Non-pigmented ciliary epithelial cell (primary cell): ENCODE measurements at places on chromosomes 16 and 17.

DNA sequence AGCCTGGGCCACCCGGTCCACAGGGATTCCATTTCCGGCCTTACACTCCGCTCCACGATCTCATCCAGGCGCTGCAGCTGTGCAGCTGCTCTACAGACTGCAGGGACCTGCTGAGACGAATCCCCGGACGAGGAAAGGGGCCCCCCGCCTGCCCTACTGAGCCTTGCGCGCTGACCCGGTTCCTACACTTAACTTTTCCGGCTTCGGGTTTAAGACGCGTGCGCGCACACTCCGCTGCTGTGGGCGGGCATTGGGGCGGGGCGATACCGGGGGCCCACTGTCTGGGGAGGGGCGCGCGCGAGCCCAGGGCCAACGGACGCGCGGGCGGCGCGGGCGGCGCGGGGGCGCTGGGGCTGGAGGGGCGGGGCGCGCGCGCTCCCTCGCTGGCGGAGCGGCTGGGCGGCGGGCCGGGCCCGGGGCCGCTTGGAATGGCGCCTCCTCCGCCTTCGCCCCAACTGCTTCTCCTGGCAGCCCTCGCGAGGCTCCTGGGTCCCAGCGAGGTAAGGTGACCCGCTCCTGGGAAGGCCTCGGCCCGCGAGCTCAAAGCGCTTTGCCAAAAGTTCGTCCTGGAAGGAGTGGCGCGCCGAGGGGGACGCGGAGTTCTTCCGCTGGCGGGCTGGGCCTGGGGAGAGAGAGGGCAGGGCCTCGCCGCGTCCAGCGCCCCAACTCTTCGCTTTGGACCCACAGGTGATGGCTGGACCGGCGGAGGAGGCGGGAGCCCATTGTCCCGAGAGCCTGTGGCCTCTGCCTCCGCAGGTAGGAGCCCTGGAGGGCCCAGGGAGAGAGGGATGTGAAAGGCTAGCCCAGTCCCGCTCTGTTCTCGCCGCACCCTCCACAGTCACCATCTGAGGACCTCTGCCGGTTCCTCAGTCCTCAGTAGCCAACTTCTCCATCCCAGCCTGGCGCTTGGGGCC lies at the start of gene TP53I13:
Gene TP53I13, plus strand, starts transcription at position 371 of the 914 bp plus-strand sequence. Its CDS starts 58 bp downstream, at position 429.
- DNase-seq: no peak

- no peak for DNase-seq
Observed at GRCh38 chr17:16250635-16251034, 33.6 kb downstream of the PIGL start.

DNA sequence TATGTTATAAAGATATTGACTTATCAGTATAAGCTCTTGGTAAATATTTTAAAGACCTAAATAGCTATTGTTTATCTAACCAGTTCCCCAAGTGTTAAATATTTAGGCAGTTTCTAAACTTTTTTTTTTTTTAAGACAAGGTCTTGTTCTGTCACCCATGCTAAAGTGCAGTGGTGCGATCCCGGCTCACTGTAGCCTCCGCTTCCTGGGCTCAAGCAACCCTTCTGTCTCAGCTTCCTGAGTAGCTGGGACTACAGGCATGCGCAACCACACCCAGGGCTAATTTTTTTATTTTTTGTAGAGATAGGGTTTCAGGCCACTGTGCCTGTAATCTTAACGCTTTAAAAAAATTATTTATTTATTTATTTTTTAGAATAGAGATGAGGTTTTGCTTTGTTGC lies 43.5 kb downstream of the SNX29 start:
- DNase-seq: no peak

DNA sequence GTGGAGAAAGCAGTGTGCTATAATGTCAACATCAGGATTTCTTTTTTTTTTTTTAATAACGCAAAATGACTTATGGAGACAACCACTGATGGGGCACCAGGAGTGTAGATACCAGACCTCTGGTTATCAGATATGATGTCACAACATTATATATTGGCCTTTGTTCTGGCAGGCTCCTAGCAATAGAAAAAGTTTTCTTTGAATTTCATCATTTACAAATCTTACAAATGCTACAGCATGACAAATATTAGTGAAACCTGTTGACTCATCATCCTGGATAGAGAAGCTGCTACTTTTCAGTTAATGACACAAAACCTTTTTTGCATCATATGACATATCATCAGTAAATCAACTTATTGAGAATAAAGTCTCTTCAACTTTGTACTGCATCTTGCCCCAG lies 6.1 kb downstream of the THUMPD1 start:
- DNase-seq: no peak

GRCh38 chr17:21213638-21214014 lies 335 bp downstream of the TMEM11 start:
- DNase-seq: no peak

- DNase-seq: no peak
Observed at GRCh38 chr17:80790021-80790765, 201.4 kb upstream of the CHMP6 start.

GRCh38 chr16:31286421-31287032 lies 26.8 kb downstream of the ITGAM start:
- DNase-seq: no peak

GRCh38 chr16:48231727-48232492 lies 12.2 kb upstream of the LONP2 start:
- no peak for DNase-seq

- no peak for DNase-seq
Observed at GRCh38 chr16:31561426-31562233, 33.9 kb downstream of the AHSP start.

GRCh38 chr16:64375391-64375980 lies 746.4 kb downstream of the CDH11 start:
- no peak for DNase-seq

- DNase-seq: peak; percentile 6
Observed at GRCh38 chr17:66190738-66191592, 968 bp downstream of the CEP112 start.

DNA sequence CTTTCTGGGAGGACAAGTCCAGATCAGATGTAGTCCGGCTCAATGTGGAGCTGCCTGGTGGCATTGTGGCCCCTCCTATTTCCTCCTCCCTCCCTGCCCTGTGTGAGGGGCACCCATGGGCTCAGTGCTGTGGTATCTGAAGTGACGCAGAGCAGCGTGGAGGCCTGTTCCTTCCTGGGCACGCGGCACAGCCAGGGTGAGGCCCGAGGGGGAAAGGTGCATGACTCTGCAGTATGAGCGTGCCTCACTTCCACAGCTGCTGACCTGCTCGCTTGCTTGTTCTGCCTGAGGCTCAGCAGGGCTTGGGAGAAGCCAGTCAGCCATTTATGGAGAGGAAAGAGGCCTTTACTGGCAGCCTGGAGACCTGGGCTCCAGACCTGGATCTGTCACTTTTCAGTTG lies 11.7 kb downstream of the TMEM238L start:
- no peak for DNase-seq

- DNase-seq: no peak
Observed at GRCh38 chr17:8412089-8412488, 14.5 kb upstream of the RNF222 start.

DNA sequence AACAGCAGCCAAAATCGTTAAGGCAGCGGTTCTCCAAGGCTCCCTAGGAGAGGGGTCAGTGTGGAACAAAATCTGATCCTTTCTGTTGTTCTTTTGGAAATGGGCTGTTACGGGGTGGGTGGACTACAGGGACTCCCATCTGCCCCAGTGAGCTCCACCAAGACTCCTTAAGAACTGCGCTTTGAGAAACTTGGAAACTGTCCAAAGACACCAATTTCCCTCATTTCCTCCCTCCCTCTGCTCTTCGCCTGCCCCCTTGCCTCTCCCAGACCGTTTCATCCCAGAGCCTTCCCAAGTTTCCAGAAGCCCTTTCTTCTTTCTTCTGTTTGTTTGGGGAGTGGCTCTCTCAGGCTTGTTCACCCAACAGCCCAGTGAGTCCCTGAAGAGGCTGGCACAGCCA lies 205.4 kb downstream of the COPRS start:
- no peak for DNase-seq

- DNase-seq: no peak
Observed at GRCh38 chr16:27472091-27473020, 70.4 kb downstream of the IL21R start.

DNA sequence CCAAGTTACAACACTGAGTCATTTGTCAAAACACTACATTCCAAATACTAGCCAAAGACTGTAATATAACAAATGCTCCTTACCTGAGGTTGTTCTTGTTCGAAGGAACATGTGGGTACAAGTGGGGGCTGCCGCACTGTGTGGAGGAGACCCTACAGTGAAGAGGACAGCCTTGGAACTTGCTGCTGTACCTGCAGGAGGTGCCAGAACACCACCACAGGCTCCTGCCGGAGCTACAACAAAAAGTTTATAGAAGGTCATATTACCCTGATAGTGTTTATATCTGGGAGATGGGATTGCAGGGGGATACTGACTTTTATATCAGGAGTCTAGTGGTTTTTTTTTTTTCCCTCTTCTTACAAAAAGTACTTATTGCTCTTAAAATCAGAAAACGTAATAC lies 37.8 kb upstream of the ALDH3A1 start:
- no peak for DNase-seq

- no peak for DNase-seq
Observed at GRCh38 chr17:44200478-44201155, 933 bp upstream of the ATXN7L3 start.

- no peak for DNase-seq
Observed at GRCh38 chr16:69474408-69474807, 50.0 kb downstream of the CYB5B start.

GRCh38 chr17:57463103-57463885 lies 207.0 kb downstream of the MSI2 start:
- DNase-seq: peak; percentile 77

- DNase-seq: no peak
Observed at GRCh38 chr17:39995438-39995837, 14.8 kb downstream of the PSMD3 start.

- no peak for DNase-seq
Observed at GRCh38 chr17:76497979-76498875, 3.0 kb downstream of the RHBDF2 start.

DNA sequence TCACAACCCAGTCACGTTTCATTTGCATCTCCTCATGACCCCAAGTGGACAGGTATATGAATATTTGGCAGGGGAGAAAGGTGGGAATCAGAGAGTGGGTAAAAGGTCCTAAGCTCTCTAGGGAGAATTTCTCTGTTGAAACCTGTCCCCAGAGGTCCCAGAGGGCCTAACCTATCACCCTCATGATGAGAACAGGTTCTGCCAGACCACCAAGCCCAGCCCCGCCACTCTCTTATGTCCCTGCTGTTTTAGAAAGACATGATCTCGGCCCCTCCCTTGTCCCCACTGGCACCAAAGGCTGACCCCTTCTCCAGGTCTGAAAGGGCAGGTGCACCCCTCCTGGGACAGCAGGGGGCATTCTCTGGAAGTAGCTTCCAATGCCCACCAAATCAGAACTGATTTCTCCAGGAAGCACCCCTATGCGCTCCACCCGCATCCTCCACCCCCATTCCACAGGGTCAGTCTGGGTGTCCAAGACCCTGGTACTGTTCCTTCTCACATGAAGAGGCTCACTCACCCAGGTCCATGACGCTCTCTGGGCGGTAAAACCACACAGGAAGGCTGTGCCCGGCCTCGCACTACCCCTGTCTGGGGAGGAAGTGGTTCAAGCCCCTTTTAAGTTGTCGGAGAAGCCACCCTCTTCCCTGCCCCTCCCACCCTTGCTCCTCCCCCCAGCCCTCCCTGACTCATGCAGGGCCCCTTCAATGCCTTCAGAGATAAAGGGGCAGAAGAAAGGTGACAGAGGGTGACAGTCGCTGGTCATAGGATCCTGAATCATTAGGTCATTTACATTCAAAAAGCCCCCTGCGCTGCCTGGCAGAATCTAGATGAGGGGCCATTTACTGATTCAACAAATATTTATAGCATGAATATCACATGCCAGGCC lies at the start of gene CCR7:
Gene CCR7, minus strand, starts transcription at position 590 of the 886 bp plus-strand sequence. Its CDS starts 63 bp downstream, at position 527.
- no peak for DNase-seq

- DNase-seq: no peak
Observed at GRCh38 chr17:41178843-41179616, 1.0 kb upstream of the KRTAP4-2 start.

GRCh38 chr17:10327640-10328039 lies 45.2 kb downstream of the MYH13 start:
- peak; percentile 19 for DNase-seq

GRCh38 chr16:1438229-1439057 lies 5.9 kb downstream of the CCDC154 start:
- no peak for DNase-seq

GRCh38 chr16:69660166-69660565 lies 66.2 kb downstream of the NQO1 start:
- DNase-seq: no peak

- DNase-seq: no peak
Observed at GRCh38 chr16:51952500-51952899, 594.4 kb downstream of the TOX3 start.

GRCh38 chr17:36546418-36547093 lies 1.8 kb downstream of the GGNBP2 start:
- no peak for DNase-seq

GRCh38 chr16:30485818-30486436 lies 13.4 kb downstream of the ITGAL start:
- no peak for DNase-seq

GRCh38 chr16:49699841-49700175 lies 156.1 kb downstream of the ZNF423 start:
- no peak for DNase-seq

DNA sequence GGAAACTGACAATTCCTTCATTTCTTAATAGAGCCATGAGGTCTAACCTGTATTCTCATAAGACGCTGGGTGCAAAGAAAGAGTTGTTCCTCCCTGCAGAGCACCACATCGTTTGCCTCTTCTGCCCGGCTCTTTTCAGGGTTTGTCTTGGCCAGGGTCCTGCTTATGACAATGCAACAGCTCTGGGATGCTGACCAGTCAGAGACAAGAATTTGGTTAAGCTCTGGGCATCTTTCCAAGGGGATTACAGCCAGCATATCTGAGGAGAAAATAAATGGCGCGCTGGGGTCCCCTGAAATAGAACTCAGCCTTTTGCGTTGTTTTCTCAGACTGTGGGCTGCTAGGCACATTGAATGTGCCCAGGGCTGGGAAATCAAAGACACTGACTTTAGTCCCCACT lies 128.6 kb downstream of the SHISA6 start:
- DNase-seq: no peak

DNA sequence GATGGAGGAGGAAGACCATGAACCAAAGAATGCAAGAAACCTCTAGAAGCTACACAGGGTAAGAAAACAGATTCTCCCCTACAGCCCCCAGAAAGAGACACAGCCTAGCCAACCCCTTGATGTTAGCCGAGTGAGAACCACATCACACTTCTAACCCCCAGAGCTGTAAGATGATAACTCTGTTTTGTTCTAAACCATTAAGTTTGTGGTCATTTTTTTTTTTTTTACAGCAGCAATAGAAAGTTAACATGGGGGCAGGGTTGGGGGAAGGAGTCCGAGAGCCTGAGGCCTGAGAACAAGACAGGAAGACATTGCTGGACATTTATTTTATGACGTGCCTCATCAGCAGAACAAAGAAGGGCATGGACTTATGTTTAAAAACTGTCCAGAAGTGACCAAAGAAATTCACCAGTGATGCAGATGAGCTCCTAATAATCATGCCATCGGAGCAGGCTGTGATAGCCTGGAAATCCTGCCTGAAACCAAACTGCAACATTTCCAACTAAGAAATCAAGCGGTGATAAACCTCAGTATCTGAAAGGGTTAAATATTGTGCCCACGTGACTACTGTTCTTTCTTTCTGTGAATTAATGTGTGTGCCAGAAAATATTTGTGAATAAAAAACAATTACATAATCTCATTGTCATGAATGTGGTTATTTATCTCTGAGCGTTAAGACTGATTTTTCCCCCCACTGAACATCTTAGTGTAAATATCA lies 1.1 kb downstream of the ABCA9 start:
- no peak for DNase-seq
